ENCODE measurements at places on chromosomes 7 and 10. TPM values are rescaled to one million over a fixed set of nuclear protein-coding genes. Genes with fewer than 3 reads are reported as not detected.

GRCh38 chr7:45215601-45216062 lies 58.0 kb downstream of the RAMP3 start:
- no peaks in the 10 kb centered on the region for H3K36me3 ChIP-seq
- H3K4me1 ChIP-seq, result no peaks in the 10 kb centered on the region
- no peak overlapping the region for H3K27ac ChIP-seq

GRCh38 chr10:131271195-131271880 lies 40.2 kb downstream of the TCERG1L start:
- H3K27me3 ChIP-seq, result no peaks in the 10 kb centered on the region
- DNase-seq, result no peak
- H3K36me3 ChIP-seq, result no peaks in the 10 kb centered on the region
- H3K4me3 ChIP-seq, result no peak overlapping the region

DNA sequence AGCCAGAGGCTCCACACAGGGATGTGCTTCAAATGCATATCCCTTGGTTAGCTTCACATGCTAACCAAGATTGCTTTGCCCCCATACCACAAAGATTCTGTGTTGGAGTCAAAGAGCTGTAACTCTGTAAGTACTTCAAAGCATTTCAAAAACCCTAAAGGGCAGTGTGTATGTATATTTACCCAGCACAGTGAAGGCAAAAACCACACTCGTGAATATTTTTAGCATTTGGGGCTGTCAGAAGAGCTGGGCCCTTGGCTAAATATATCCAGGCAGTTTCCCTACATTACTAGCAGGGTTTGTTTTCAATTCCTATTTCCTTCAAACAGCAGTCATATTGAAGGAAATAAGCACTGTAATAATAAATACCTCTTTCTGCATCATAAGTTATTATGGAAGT lies 84.2 kb upstream of the STEAP1B start:
- no peaks in the 10 kb centered on the region for H3K36me3 ChIP-seq
- H3K27me3 ChIP-seq, result no peaks in the 10 kb centered on the region
- H3K4me3 ChIP-seq, result no peak overlapping the region
- no peaks in the 10 kb centered on the region for H3K4me1 ChIP-seq
- H3K27ac ChIP-seq, result no peak overlapping the region
- DNase-seq, result no peak

The RBP3 gene
- not detected for total RNA-seq

DNA sequence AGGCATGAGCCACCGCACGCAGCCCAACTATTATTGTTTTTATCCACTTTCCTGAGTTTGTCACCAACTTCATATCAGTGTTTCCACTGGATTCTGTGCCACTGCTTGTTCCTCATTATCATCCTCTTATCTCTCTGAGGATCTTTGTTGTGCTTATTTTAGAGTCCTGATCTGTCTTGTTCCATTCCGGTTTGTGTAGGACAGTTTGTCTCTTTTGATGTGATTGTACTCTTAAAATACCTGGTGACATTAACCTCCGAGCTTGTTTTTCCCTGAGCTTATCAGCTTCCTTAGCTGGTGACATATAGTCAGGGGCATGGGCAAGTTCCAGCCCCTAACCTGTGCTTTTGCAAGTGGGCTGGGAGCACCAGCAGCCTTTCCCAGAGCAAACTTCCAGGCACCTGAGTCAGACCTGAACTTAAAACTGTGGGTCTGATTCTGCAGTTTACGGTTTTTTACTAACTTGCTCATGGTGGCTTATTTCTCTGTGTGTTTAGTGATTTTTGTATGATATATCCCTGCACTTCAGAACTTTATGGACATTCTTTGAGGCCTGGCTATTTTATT lies 23.1 kb upstream of the FMC1 start:
- no peaks in the 10 kb centered on the region for H3K4me1 ChIP-seq
- no peak overlapping the region for H3K4me3 ChIP-seq
- no peaks in the 10 kb centered on the region for H3K36me3 ChIP-seq

GRCh38 chr10:14593806-14594205 lies 180.9 kb downstream of the FAM107B start:
- H3K4me1 ChIP-seq, result peaks cover 10% of the 10 kb centered on the region
- H3K4me3 ChIP-seq, result no peak overlapping the region
- DNase-seq, result no peak

DNA sequence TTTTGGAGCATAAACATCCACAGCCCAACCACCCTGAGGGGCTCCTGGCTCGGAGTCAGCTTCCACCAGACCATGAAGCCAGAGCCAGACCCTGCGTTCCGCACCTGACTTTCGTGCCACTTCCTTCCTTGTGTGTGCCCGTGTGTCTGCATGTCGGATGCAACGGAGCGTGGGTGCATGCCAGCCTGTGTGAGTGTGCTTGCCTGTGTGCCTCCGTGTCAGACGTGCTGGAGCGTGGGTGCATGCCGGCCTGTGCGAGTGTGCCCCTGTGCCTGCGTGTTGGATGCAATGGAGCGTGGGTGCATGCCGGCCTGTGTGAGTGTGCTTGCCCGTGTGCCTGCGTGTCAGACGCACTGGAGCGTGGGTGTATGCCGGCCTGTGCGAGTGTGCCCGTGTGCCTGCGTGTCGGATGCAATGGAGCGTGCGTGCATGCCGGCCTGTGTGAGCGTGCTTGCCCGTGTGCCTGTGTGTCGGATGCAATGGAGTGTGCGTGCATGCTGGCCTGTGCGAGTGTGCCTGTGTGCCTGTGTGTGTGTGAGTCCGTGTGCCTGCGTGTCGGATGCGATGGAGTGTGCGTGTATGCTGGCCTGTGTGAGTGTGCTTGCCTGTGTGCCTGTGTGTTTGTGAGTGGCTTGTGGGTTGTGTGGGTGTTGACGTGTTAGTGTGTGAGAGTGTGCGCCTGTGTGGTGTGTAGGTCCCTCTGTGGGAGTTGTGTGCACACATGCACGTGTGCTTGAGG lies 28.1 kb upstream of the KNDC1 start:
- no peaks in the 10 kb centered on the region for H3K27me3 ChIP-seq
- no peak overlapping the region for H3K4me3 ChIP-seq
- no peak for DNase-seq
- H3K4me1 ChIP-seq, result no peaks in the 10 kb centered on the region
- no peak overlapping the region for H3K27ac ChIP-seq

- no peak overlapping the region for H3K4me3 ChIP-seq
- DNase-seq, result no peak
- H3K27ac ChIP-seq, result no peak overlapping the region
- peaks cover 3% of the 10 kb centered on the region for H3K36me3 ChIP-seq
- H3K4me1 ChIP-seq, result no peaks in the 10 kb centered on the region
Measured at GRCh38 chr10:63165249-63165648, 32.1 kb downstream of the NRBF2 start.

GRCh38 chr10:12027539-12027938 lies 15.1 kb downstream of the UPF2 start:
- H3K4me1 ChIP-seq, result no peaks in the 10 kb centered on the region
- no peaks in the 10 kb centered on the region for H3K27me3 ChIP-seq
- no peak overlapping the region for H3K27ac ChIP-seq

DNA sequence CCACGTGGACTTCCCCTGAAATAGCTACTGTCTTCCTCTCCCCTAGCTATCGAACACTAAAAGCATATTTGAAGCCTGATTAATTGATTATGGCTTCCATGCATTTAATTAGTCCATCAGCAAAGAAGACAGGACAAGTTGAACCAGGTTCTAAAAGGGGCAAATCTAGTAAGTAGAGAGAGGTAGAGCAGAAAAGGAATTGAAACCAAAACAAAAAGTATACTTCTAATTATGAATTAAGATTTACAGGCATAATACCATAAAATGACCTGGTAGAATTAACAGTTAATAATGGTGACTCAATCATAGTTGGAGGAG lies 393 bp upstream of the DNAJC1 start:
- H3K4me1 ChIP-seq, result peaks cover 21% of the 10 kb centered on the region
- H3K36me3 ChIP-seq, result no peaks in the 10 kb centered on the region
- peak overlapping the region; percentile 88 for H3K4me3 ChIP-seq
- no peak for DNase-seq
- H3K27ac ChIP-seq, result peak overlapping the region; percentile 97

- no peak overlapping the region for H3K4me3 ChIP-seq
- peaks cover 53% of the 10 kb centered on the region for H3K4me1 ChIP-seq
- DNase-seq, result no peak
- H3K27me3 ChIP-seq, result no peaks in the 10 kb centered on the region
Measured at GRCh38 chr10:3877211-3878000, 92.4 kb upstream of the KLF6 start.

- no peaks in the 10 kb centered on the region for H3K4me1 ChIP-seq
- H3K27me3 ChIP-seq, result no peaks in the 10 kb centered on the region
- H3K36me3 ChIP-seq, result no peaks in the 10 kb centered on the region
- DNase-seq, result no peak
- no peak overlapping the region for H3K4me3 ChIP-seq
- no peak overlapping the region for H3K27ac ChIP-seq
Measured at GRCh38 chr10:964988-965417, 23.2 kb upstream of the GTPBP4 start.

GRCh38 chr10:101123815-101124617 lies 7.1 kb upstream of the TLX1 start:
- DNase-seq, result no peak
- no peak overlapping the region for H3K27ac ChIP-seq
- H3K4me1 ChIP-seq, result peaks cover 6% of the 10 kb centered on the region
- peaks cover 93% of the 10 kb centered on the region for H3K27me3 ChIP-seq
- H3K36me3 ChIP-seq, result no peaks in the 10 kb centered on the region

DNA sequence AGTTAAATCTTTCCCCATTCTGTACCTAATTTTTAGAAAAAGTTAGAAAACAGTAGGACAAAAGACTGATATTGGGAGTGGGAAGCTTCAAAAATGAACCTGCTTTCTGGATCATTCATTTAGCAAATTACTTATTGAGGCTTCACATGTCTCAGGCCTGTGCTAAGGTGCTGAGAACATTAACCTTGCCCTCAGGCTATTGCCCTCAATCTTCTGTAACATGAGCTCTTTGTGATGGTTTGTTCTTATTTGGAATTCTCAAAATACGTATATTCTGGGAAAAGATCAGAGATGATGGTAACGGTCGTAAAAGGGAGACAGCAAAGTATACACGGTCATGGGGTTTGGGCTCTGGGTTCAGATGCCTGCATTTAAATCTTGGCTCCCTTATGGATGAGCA lies 39.5 kb upstream of the PRKG1 start:
- no peak overlapping the region for H3K4me3 ChIP-seq
- H3K4me1 ChIP-seq, result no peaks in the 10 kb centered on the region
- no peaks in the 10 kb centered on the region for H3K36me3 ChIP-seq
- H3K27ac ChIP-seq, result no peak overlapping the region
- DNase-seq, result no peak
- H3K27me3 ChIP-seq, result no peaks in the 10 kb centered on the region

GRCh38 chr7:75628055-75628454 lies 110.7 kb downstream of the HIP1 start:
- no peak overlapping the region for H3K4me3 ChIP-seq
- H3K27me3 ChIP-seq, result no peaks in the 10 kb centered on the region
- no peak overlapping the region for H3K27ac ChIP-seq
- H3K36me3 ChIP-seq, result no peaks in the 10 kb centered on the region
- DNase-seq, result no peak

- no peak overlapping the region for H3K27ac ChIP-seq
- H3K27me3 ChIP-seq, result no peaks in the 10 kb centered on the region
- no peak for DNase-seq
- no peak overlapping the region for H3K4me3 ChIP-seq
- no peaks in the 10 kb centered on the region for H3K36me3 ChIP-seq
- H3K4me1 ChIP-seq, result no peaks in the 10 kb centered on the region
Measured at GRCh38 chr7:138645284-138645683, 55.9 kb downstream of the SVOPL start.

The CCL24 gene
- 2.2 TPM for total RNA-seq

DNA sequence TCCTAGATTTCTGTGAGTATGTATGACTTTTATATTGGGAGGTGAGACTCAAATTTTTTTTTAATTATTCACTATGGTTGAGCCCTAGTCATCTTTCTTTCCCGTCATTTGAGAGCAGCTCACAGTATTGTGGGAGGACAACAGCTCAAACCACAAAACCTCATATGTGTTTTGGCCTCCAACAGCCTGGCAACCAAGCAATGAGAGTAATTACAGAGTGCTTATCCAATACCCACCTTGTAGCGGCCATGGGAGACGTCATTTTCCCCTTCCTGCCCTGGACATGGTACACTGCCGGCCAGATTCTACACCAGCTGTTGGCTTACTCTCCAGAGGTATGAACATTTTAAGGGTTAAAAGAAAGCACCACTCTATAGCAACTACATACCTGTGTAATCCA lies 49.1 kb downstream of the DOCK4 start:
- DNase-seq, result no peak
- no peaks in the 10 kb centered on the region for H3K36me3 ChIP-seq
- no peak overlapping the region for H3K4me3 ChIP-seq
- no peaks in the 10 kb centered on the region for H3K4me1 ChIP-seq
- no peaks in the 10 kb centered on the region for H3K27me3 ChIP-seq
- H3K27ac ChIP-seq, result no peak overlapping the region

The CUZD1 gene
- 0.41 TPM for total RNA-seq

The IL2RA gene
- total RNA-seq, result 1.1 TPM

DNA sequence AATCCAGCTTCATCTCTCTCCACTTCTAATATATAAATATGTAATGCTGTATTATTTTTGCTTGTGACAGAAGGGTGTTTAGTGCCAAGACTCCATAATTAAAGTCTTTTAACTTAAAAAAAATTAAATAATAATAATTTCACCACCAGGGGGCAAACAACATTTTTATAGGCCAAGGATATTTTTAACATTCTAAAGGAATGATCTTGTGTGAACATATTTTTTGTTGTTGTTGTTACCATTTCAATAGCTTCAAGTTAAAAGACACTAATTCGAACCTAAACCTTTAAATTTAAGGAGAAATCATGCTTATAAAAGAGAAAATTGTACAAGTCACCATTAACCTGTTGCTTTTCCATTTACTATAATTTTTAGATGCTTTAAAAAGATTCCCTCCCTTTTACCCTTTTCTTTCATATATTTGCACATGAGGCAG lies 7.5 kb upstream of the DNAJC1 start:
- H3K36me3 ChIP-seq, result no peaks in the 10 kb centered on the region
- H3K27me3 ChIP-seq, result no peaks in the 10 kb centered on the region
- no peak for DNase-seq
- H3K27ac ChIP-seq, result no peak overlapping the region
- H3K4me3 ChIP-seq, result no peak overlapping the region

DNA sequence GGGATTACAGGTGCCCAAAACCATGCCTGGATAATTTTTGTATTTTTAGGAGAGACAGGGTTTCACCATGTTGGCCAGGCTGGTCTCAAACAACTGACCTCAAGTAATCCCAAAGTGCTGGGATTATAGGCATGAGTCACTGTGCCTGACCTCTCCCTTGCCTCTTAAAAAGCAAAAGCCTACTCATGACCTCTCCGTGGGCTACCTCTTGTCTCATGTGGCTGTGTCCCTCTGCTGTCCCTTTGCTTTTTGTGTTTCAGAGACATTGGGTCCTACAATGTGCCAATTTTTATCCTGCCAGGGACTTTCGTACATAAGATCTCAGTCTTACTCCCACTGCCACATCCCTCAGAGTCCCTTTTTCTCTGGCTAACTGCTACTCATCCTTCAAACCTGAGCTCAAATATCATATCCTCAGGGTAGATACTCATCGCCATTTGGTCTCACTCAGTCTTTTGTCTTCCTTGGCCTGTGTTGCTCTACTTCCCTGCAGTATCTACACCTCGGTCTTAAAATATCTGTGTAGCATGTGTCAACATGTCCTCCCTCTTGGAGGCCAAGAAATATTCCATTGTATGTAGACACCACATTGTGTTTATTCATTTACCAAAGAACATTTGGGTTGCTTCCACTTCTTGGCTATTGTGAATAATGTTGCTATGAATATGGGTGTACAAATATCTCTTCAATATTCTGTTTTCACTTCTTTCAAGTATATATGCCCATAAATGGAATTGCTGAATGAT lies 465.0 kb upstream of the KLF6 start:
- H3K4me1 ChIP-seq, result peaks cover 7% of the 10 kb centered on the region
- DNase-seq, result no peak
- H3K4me3 ChIP-seq, result no peak overlapping the region
- H3K27ac ChIP-seq, result no peak overlapping the region
- no peaks in the 10 kb centered on the region for H3K27me3 ChIP-seq
- H3K36me3 ChIP-seq, result no peaks in the 10 kb centered on the region

All from transverse colon (tissue), 4 donors.